ENCODE measurements at places on chromosomes 3 and 15.

DNA sequence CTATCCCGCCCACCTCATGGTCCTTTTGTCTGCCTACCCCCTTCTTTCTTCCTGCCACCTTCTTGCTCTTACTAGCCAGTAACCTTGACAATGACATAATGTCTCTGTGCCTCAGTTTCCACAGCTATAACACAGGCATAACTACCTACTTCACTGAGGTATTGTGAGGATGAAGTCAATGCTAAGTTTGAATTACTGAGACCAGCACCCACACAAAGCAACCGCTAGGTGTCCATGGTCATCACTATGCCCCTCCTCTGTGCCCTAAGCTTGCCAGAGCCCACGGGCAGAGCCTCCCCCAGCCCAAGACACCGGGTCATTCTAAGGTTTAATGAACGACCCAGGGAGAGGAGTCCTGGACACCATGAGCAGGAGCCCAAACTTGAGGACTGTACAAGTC, 101.6 kb downstream of the OXNAD1 start:
- no peak for DNase-seq

DNA sequence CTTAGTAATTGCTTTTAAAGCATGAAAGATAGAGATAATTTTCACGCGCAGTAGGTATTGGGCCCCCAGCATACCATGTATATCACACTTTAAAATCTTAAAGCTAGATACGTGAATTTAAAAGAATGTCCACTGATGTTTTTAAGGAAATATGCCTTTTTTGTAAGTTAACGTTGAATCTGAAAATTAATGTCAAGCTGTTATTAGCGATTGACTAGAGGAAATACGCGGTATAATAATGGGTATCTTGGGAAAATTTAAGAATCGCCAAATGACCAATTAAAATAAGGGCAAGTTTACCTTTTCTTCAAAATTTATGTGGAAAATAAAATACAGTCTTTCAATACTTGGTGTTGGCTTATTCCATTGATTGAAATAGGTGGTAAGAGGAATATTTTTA, 13.3 kb upstream of the CHD2 start:
- no peak for DNase-seq

- DNase-seq = no peak
These were observed 209.9 kb downstream of the NTRK3 start for GRCh38 chr15:88046576-88047129.

DNA sequence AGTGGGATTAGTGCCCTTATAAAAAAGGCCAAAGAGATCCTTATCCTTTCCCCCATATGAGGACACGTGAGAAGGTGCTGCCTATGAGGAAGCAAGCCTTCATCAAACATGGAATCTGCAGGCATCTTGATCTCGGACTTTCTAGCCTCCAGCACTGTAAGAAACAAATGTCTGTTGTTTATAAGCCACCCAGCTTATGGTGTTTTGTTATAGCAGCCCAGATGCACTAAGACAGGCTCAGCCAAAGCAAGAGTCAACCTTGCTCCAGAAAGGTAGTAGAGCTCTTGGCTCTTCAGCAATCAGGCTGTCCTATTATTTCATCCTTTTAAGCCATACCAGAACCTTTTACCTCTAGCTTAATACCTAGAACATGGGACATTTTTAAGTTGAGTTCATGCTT, 12.3 kb upstream of the TNIK start:
- no peak for DNase-seq

GRCh38 chr3:197404030-197404429, 105.6 kb upstream of the DLG1 start:
- DNase-seq = no peak

DNA sequence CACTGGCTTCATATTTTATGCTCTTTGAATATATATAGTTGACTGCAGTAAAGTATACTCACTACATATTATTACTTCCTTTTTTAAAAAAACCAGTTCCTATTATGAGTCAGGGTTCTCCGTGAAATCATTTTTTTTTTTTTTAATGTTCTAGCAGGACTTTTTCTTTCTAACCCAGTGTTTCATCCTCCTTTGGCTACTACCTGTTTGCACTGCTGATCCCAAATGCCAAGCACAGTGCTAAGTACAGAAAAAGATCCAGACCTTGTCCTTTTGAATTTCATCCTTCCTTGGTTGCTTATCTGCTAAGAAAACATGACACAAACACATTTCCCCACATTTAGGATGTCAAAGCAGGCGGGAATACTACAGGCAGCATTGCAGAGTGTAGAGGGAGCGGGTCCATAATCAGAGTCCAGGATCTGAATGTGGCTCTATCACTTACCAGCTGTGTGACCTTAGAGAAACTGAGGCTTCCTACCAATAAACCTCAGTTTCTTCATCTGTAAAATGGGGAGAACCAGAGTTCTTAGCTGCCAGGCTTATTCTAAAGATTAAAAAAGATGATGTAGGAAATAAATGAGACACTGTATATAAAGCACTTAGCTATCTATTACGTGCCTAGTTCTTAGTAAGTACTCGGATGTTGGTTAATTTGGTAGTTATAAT, 37.2 kb upstream of the ANPEP start:
- no peak for DNase-seq

DNA sequence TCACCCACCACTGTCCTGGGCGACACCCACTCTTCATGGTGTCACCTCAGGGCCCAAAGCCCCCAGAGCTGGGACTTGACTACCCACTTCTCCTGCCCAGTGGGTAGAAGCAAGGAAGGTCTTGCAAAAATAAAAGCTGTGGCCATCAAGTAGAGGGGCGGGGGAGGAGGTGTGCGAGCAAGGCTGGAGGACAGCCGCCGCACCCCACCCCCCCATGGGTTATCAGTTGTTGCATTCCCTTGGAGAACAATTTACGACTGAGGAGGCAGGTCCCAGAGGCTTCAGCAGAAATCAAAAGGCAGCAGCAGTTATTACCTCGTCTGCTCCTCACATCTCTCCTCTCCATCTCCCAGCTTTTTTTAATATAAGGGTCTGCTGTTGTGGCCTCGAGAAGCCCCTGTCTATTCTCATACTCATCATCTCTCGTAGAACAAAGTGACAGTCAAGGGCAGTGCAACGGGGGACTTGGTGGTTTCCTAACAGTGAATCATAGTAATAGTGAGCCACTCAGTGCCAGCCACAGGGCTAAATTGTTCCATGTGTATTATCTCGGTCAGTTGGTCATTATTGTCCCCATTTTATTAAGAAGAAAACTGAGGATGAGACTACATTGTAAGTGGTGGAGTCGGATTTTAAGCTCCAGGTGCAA, 116.4 kb downstream of the PDCD6IP start:
- DNase-seq = no peak

- no peak for DNase-seq
These were observed 193.4 kb upstream of the LINGO1 start for GRCh38 chr15:77826006-77826695.

- DNase-seq = no peak
These were observed 68.8 kb downstream of the TNIK start for GRCh38 chr3:171391432-171391831.

- DNase-seq = no peak
These were observed 354.5 kb upstream of the TPRG1 start for GRCh38 chr3:188817103-188817934.

- peak; percentile 58 for DNase-seq
These were observed 324.6 kb downstream of the MAGI1 start for GRCh38 chr3:65714134-65714533.

All from foreskin fibroblast (primary cell).